ENCODE measurements at places on chromosomes 5 and 9.

- no peak for DNase-seq
These were observed 549.9 kb upstream of the CYLC2 start for GRCh38 chr9:102445181-102445747.

DNA sequence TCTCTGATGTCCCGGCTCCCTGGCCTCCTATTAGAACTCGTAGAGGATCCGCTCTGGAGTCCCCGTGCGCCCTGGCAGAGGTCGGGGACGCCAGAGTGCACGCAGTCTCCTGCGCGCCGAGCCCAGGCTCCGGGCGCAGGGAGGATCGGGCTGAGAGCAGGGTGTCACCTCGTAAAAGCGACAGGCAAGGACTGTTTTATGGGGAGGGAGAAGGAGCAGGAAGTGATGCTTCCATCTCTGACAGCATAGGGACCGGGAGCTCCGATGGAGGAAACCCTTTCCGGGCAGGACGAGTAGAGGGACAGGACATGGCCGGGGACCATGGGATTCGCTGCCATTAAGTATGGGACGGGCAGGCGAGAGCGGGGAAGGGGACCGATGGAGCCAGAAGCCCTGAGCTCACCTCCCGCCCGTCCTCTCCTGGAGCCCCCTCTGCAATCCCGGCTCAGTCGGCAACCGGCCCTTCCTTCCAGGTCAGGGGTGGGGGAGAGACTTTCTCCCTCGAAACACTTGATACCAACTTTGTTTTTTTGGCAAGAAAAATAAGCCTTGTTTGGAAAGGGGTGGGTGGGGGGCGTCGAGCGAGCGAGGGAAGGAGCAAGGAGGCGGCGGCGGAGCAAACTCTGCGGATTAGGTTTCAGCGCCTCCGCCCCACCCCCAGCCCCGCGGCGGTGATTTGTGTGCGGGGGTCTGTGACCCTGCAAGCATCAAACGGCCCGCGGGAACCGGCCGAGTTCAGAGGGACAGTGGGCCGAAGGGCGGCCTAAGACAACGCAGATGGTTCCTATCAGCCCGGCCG, 12.6 kb downstream of the LMX1B start:
- no peak for DNase-seq

- no peak for DNase-seq
These were observed 106.4 kb upstream of the SHB start for GRCh38 chr9:38175423-38175822.

- DNase-seq = no peak
These were observed 18.9 kb downstream of the RPS23 start for GRCh38 chr5:82259172-82259800.

- DNase-seq = no peak
These were observed 1.7 kb downstream of the AHRR start for GRCh38 chr5:322942-323879.

GRCh38 chr9:112479221-112479620, 7.4 kb upstream of the KIAA1958 start:
- DNase-seq = no peak

DNA sequence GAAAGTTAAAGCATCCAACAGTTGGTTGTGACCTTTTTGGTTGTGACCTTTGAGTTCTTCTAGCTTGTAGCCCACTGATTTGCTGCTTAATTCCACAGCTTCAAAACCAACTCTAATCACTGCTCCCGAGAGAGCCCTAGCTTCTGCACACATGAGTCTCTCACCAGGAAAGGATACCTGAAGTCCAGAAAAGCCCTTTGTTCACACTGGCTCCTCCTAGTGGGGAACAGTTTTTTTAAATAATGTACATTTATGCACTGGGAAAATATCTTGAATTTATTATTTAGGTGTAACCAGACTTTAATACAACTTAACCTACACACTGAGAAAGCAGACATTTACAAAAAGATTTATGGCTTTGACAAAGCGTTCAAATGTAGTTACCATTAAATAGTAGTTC, 120.2 kb upstream of the CCDC152 start:
- no peak for DNase-seq

DNA sequence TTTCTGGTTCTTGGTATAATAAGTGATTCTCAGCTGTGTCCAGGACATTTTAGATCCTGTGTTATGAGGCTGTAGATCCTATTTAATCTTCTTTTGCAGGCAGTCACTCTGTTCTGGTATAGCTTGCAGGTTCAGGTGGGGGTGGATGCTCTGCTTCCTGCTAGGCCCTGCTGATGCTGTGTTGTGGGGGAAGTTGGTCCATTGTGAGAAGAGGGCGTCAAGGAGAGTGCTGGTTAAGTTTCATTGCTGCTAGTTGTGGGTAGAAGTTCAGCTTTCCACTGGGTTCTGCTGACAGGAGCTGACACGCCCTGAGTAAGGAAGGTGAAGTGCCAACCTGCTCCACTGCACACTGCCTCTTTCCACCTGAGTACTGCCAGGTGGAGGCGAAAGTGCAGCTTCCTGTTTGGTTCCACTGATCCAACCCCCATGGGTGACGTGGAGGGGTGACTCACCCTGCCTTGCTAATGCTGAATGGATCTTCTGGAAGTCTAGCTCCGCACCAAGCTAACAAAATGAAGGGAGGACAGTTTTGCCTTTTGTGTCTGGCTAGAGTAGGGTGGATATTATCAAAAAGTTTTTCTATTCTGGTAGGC, 16.3 kb downstream of the NMRK1 start:
- no peak for DNase-seq

- no peak for DNase-seq
These were observed 41.4 kb upstream of the RUSC2 start for GRCh38 chr9:35448496-35448895.

GRCh38 chr5:57687596-57687995, 205.0 kb upstream of the ACTBL2 start:
- DNase-seq = no peak

GRCh38 chr5:34534523-34535103, 121.5 kb upstream of the RAI14 start:
- no peak for DNase-seq

DNA sequence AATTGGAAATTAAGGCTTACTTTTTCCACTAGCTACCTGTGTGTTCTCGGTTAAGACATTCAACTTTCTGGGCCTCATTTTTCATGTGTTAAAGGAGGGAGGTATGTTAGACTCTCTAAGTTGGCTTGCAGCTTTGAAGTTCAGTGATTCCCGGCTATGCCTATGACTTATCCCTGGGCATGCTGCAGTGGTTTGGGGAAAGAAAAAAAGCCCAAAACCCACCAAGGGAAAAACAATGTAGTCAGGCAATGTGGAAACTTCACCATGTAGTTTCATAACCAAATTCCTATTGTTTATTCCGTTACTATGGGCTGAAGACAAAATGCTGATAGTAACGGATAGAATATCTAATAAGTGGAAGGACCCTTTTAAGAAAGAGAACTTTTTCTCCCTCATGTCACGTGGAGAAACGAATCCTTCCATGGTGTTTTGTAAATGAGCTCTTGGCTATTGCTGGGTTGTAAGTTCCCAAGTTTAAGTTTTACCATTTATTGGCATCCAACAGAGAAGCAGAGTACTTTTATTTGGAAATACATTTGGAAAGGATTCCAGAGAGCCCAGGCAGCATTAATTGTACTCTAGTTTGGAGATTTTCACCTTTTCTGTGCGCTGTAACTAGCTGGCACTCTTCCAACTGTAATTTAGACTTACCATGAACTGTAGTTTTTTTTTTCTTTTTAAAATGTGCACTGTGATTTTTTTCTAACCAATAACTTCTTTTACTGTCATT, 84.9 kb upstream of the MPDZ start:
- DNase-seq = no peak

- no peak for DNase-seq
These were observed 20.7 kb upstream of the ZNF782 start for GRCh38 chr9:96874947-96875460.

DNA sequence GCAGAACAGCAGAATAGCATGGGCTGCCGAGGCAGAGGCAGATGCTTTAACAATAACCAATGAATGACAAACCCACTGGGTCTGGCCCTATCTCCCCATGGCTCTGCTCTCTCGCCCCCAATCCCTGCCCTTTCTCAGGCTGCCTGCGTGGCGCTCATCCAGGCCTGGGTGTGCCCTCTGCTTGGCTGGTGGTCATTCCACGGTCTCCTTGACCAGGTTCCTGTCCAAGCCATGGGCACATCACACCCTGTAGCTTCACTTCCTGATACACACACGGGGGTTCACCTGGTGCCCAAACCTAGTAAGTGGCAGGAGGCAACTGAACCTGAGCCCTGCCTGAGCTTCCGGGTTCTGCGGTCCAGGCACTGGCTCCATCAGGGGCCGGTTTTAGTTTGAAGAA, 87.6 kb downstream of the DAP start:
- DNase-seq = peak; percentile 53

DNA sequence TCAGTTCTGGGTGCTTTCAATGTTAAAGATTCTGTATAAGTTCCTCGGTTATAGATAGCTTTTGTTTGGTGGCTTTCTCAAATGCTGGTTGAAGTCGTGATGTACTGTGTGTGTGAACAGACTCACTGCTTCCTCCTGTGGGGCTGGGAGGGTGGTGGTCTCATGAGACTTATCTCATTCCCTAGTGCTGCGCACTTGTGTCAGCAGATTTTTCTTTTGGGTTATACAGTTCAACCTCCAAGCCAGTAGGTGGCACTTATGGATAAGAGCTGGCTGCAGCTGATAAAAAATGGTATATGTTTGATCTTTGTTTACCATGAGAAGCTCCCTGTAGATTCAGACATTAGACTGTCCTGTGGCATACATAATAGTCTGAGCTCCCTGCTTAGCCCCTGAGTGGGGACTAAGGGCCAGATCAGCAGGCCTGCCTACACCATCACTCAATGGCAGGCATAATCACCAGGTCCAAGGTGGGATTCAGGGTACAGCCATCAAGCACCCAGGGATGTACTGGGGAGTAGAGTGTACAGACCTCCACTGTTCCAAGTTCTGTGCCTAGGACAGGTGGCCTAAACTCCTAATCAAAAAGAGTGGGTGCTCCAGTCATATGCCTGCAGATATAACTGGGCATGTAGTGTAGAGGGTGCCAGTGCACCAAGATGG, 174.2 kb downstream of the OXCT1 start:
- DNase-seq = no peak

DNA sequence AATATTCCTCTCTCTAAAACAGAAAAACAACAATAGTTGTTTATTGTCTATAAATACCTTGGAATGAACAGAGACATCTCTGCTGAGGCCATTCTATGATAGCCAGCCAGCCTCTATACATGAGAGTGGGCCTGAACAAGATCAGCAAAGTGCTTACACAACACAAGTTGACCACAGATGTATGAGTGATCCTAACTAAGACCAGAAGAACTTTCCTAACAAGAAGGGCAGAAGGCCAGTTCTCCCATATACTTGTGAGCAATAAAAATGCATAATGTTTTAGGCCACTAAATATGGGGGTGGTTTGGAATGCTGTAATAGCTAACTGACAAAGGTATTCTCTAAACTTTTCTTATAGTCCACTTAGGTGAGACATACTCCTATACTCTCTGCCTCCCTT, 345.7 kb downstream of the SPATA31D1 start:
- no peak for DNase-seq

GRCh38 chr5:158139161-158139560, 280.2 kb upstream of the CLINT1 start:
- no peak for DNase-seq
